ENCODE measurements at places on chromosomes 16 and 17.

DNA sequence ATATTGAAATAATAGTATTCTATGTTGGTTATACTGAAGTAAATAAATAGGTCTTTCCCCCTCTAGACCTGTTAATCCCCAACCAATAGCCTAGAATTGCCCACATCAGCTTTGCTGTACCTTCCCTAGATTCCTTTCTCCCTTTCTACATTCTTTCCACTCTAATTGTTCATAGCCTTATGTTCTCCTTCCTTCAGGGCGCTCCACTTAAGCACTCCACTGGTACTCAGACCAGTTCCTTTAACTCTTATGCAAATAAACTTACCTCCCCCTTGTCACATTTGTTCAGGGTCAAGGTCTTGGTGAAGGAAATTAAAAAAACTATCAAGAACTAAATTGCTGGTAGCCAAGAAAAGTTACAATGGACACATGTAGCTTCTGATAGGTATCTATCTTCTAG is 294.8 kb downstream of the UTP18 start:
- no peak for DNase-seq

DNA sequence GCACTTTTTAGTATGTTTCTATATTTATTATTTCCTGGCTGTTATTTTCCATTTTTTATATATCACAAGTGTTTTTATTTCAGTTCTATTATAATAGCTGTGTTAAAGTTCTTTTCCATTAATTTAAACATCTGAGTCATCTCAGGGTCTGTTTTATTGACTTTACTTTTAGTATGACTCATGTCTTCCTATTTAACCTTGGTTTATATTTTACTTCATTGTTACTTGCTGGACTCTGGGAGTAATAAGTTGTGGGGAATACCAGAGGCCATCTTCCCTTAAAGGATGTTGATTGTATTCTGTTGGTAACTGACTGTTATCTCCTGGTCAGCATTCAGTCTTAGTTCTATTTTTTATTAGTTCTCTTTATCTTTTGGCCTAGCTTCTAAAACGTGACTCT is 1508.2 kb downstream of the CDH11 start:
- no peak for DNase-seq

DNA sequence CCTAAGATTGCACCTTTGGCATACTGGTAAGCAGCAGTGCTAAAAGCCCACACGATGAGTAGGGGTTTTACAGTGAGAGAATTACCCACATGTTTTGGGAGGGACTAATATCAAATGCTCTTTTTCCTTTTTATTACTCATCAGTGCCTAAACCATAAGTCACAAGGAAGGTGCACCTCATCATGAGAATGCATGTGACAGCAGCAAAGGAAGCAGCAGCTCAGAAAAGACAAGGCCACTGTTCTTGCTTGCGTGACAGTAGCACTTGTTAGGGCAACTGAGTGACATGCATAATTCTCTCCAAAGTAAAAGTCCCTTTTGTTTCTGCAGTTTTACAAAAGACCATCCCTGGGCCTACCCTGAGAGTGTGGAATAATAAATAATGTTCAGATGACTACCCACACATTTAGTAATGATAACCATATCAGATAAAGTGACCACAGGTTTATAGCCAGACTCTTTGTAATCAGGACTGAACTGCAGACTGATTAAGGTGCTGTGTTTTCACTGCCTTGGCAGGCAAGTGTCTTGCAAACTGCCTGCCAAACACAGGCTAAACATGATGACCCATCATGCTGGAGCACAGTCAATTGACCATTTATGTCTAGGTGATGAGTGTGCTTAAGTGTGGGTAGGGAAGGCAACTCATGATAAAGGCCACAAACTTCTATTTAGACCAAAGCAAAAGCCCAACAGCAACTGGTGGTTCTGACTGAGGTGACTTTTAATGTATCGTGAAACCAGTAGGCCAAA is 1751.4 kb downstream of the TP53TG3F start:
- DNase-seq, result no peak

DNA sequence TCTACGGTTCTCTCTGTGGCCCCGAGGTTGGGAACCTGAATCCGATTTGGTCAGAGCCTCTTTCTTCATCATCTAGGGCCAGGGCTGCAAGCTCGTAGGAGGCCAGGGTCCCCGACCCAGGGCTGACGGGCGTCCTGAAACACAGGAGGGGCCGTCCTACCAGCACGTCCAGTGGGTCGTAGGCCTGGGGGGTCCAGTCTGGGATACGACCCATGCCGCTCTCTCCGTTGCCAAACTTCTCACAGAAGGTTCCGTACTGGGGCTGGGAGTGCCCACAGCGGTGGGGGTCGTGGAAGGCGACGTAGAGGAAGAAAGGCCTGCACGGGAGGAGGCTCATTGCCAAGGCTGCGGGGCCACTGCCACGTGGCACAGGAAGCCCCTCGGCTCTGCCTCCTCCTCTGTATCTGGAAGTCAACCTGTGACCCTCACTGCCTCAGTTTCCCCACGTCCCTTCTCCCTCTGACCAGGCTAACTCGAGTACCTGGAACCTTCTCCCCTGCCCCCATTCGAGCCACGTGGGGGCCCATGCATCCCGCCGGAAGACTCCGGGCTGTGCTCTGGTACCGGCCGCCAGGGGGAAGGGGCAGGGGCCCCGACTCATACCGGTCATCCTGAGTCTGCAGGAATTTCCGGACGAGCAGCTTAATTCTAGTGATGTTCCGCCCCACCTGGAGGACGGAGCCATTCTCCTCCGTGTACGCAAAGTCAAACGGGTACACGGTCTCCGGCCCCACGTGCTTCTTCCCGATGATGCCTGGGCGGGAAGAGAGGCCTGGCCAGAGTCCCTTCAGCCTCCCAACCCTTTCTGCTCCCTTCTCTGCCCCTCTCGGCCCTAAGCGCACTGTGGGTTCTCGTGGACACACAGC is 5.9 kb downstream of the SGSH start:
- no peak for DNase-seq

GRCh38 chr17:18139949-18140348 is 31.4 kb downstream of the MYO15A start:
- no peak for DNase-seq

- no peak for DNase-seq
Measured at GRCh38 chr17:62892061-62892675, 73.9 kb upstream of the TANC2 start.

DNA sequence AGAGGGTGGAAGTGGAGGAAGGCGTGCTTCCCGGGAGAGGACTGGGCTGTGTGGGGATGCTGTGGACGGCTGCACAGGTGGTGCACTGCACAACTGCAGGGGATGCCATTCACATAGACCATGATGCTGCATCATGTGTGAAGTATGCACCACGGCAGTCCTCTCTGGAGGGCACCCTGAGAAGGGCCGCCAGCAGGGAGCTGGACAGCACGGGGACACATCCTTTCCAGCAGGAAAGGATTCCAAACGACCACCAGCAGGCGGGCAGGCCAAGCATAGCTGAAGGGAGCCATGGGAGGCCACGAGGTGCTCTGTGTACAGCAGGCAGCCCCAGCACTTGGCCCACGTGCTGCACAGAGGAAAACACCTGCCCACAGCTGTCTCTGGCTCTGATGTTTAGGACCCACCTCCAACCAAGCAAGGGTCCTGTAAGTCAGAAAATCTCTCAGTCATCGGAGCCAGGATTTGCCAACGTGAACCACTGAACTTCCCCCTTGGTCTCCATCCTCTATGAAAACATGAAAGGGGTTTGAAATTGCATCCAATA is 10.1 kb downstream of the ACTG1 start:
- no peak for DNase-seq

DNA sequence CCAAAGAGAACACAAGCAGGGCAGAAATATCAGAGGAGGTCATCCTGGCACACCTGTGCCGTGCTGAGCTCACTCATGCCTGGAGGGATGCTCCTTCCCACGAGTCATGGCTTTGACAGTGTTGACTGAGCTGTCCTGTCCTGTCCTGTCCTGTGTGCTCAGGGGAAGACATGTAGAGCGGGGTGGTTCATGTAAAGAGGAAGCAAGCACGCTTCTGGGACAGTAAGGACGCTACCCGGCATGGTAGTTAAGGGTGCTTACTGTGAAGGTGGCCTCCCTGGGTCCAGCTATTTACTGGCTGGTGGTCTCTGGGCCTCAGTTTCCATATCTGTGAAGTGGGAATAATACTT is 398 bp downstream of the LGALS9 start:
- no peak for DNase-seq

- DNase-seq, result no peak
Measured at GRCh38 chr16:53631236-53632025, 72.2 kb downstream of the RPGRIP1L start.

DNA sequence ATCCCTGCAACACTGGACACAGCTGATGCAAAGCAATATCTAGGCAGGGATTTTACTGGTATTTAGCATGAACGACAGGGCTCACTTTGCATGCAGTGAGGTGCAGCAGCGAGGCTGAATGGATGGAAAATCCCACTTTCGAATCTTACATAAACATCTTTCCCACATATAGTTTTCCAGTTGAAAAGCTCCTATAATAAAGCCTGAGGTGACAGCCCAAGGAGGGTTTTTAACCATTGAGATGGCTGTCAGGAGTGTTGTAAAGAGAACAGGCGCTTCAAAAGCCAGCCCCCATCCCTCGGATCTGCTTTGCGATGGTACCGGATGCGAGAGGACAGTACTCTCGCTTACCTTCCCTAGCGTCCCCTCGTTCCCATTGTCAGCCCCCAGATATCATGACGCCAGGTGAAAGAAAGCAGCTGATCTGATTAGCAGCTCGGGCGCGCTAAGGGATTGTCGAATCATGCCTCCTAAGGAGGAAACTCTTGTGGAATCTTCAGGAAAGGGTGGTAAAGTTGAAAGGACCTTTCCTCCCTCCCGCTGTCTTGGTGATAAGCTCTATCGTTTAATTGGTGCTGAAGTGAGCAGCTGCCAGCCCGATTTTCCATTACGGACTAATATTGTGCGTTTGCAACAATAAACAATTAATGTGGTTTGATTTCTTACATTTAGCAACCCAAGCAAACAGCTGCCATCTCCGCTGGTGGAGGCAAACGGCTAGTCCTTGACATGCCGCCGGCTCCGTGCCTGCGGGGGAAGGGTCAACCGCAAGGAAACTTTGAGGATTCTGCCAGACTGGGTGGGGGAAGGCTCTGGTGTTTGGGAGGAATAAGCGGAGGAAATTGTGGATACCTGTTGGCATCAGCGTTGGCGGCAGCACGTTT is 1.8 kb downstream of the CDH8 start:
- DNase-seq, result no peak

DNA sequence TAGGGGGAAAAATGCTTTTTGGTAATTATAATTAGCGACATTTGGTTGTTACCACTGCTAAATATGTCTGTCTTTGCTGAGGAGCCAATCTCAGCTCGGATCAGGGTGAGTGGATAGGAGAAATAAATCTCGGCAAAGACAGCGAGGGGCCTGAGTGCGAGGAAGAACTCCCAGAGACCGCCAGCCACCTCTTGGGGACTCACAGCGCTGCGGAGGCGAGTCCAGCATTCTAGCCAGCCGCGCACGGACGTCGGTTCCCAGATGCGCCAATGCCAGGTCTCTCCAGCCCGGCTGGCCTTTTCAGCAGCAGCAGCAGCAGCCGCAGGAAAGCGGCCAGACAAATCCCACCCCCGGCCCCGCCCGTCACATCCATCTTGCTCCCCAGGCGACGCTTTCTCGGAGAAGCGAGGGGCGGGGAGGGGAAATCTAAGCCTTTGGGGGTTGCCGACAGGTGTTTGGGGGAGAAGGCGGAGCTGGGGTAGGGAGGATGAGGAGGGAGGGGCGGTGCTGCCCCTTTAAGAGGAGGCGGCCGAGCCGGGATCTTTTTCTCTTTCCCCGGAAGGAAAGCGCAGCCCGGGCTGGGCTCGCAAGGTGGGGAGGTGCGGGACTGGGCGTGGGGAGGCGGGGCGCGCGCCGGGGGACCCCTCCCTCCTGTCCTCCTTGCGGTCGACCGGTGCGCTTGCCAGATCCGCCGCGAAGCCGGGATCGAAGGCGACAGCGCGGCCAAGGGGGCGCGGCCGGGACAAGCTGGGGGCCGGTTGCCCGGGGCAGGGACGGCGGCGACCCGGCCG is at the start of gene ITGA3:
Gene ITGA3 (plus strand): TSS at position 685 of the 791 bp plus-strand sequence. CDS start 330 bp downstream, outside the sequence.
- DNase-seq, result peak; percentile 53

- DNase-seq, result no peak
Measured at GRCh38 chr16:8721336-8722024, 47.1 kb downstream of the ABAT start.

DNA sequence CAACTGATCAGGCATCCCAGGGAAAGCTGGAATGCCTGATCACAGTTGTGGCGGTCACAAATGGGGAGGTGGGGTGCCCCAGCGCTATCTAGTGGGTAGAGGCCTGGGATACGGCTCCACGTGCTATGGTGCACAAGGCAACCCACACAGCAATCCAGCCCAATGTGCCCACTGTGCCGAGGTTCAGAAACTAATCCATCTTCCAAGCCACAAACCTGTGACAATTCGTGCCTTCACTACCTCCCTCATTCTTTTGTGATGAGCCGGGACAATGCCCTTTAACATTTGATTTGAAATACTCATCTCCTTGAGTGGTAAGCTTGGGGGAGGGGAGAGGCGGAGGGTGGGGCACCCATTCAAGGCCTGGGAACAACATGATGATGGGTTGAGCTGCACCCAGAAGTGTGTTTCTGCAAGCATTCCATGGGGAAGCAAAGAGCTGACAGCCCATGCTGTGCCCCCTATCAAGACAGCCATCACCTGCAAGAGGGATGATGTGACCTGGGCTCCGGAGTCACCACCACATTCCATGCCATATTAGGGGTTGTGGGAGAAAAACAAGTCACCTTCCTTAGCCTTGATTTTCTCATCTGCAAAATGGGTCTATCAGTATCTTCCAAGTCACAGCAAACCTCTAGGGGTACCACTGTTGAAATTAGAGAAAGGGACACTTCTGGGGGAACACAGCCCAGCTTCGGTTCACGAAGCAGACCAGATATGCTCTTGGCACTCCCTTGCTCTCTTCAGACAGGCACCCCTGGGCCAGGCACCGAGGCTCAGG is 3.7 kb downstream of the ELOB start:
- no peak for DNase-seq

DNA sequence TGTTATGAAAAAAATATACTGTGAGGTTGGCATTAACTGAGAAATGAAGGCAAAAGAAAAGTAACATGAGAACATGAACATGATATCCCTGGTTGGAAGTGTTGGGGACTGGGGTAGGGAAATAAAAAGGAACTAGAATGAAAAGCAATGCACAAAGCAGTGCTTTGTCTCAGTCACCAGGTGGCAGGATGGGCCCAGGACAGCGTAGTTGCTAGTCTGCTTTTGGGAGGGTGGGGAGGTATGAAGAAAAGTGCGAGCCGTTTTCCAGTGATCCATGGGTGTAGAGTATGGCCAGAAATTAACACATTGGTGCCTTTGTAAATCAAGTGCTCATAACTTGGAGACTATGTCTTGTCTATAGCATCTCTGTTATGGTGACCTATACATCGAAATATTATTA is 662.5 kb upstream of the SALL1 start:
- DNase-seq, result no peak

GRCh38 chr17:66625311-66625767 is 209.6 kb upstream of the CACNG5 start:
- no peak for DNase-seq

DNA sequence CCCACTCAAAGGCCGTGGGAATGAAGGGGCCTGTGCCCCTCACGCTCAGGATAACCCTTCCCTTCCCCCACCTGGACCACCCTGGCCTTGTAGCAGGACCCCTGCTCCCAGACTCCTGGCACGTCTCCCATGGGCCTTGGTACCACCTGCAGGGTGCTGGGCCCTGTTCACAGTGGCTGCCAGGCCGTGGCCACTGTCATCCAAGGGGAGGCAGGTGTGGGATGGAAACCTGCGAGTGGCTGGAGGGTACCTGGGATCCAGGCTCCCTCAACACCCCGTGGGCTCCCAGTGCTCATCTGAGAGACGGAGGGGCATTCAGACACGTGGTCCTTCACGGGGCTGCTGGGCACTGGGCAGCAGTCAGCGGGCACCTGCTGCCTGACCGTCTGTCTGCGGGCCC is 75.6 kb upstream of the CIBAR2 start:
- no peak for DNase-seq

Data from T-helper 2 cell (primary cell).